Smooth muscle cell of trachea (primary cell): ENCODE measurements at places on chromosomes 7 and 10. TPM values are rescaled to one million over a fixed set of nuclear protein-coding genes. Genes with fewer than 3 reads are reported as not detected.

The ITIH5 gene
- total RNA-seq = under 0.01 and 2.8 TPM in 2 replicates

The LRRD1 gene
- 0.15 TPM in 1 of 2 replicates, not detected in the other for total RNA-seq

The GDF2 gene
- total RNA-seq = not detected in 2 replicates

The DGKI gene
- total RNA-seq = 1.7 and 4.0 TPM in 2 replicates

The RBM20 gene
- total RNA-seq = not detected in 2 replicates

The ARMH3 gene
- total RNA-seq = 15.9 and 17.9 TPM in 2 replicates

The TYW1B gene
- total RNA-seq = 5.2 and 5.8 TPM in 2 replicates

The IRF5 gene
- 0.83 TPM in 1 of 2 replicates, not detected in the other for total RNA-seq

The IL2RA gene
- total RNA-seq = not detected in 2 replicates

The GNG11 gene
- total RNA-seq = 18.7 and 53.7 TPM in 2 replicates

The HYAL4 gene
- total RNA-seq = 0.17 and 0.44 TPM in 2 replicates

The SPDYE6 gene
- total RNA-seq = 0.15 and 0.17 TPM in 2 replicates

The MRC1 gene
- total RNA-seq = under 0.01 TPM in 1 of 2 replicates, not detected in the other

The DRGX gene
- total RNA-seq = not detected in 2 replicates

The GRID1 gene
- under 0.01 TPM in 1 of 2 replicates, not detected in the other for total RNA-seq

The GCK gene
- 1.5 and 2.2 TPM in 2 replicates for total RNA-seq

The SEMA3C gene
- 156 and 163 TPM in 2 replicates for total RNA-seq

The C10orf67 gene
- under 0.01 and 0.44 TPM in 2 replicates for total RNA-seq

The AKR1C8 gene
- not detected in 2 replicates for total RNA-seq

The NPM3 gene
- total RNA-seq = 68.0 and 146 TPM in 2 replicates

The ANXA8 gene
- 0.15 and 0.33 TPM in 2 replicates for total RNA-seq

The TUBB8 gene
- 0.15 TPM in 1 of 2 replicates, not detected in the other for total RNA-seq

The SFMBT2 gene
- 1.7 and 5.2 TPM in 2 replicates for total RNA-seq

The NRCAM gene
- total RNA-seq = 0.50 and 1.5 TPM in 2 replicates

The LRRC18 gene
- under 0.01 and 0.29 TPM in 2 replicates for total RNA-seq

The ANKRD30A gene
- not detected in 2 replicates for total RNA-seq

The GRK5 gene
- 31.0 and 46.5 TPM in 2 replicates for total RNA-seq

The MSMB gene
- total RNA-seq = not detected in 2 replicates

The MAD1L1 gene
- total RNA-seq = 47.0 and 54.5 TPM in 2 replicates

The MEOX2 gene
- total RNA-seq = 0.83 and 6.1 TPM in 2 replicates

The LRRC61 gene
- total RNA-seq = 0.15 and 3.3 TPM in 2 replicates

The OPALIN gene
- total RNA-seq = not detected in 2 replicates

The ZFYVE27 gene
- total RNA-seq = 20.9 and 23.3 TPM in 2 replicates

The AGBL3 gene
- 0.83 and 1.7 TPM in 2 replicates for total RNA-seq

The ASB10 gene
- not detected in 2 replicates for total RNA-seq

The OR9A2 gene
- total RNA-seq = not detected in 2 replicates

The NFE2L3 gene
- total RNA-seq = 1.2 and 5.1 TPM in 2 replicates

The CDC14C gene
- 0.15 and 0.17 TPM in 2 replicates for total RNA-seq

The ZNF365 gene
- total RNA-seq = 2.9 and 3.8 TPM in 2 replicates

The CDH23 gene
- total RNA-seq = 0.17 and 0.29 TPM in 2 replicates

The ECHDC3 gene
- 13.9 and 15.1 TPM in 2 replicates for total RNA-seq

The SGCE gene
- 87.5 and 115 TPM in 2 replicates for total RNA-seq

The SAP25 gene
- not detected in 2 replicates for total RNA-seq

The TSPAN14 gene
- 19.9 and 22.7 TPM in 2 replicates for total RNA-seq

The KCP gene
- total RNA-seq = under 0.01 and 0.66 TPM in 2 replicates

The SLIT1 gene
- under 0.01 and 0.17 TPM in 2 replicates for total RNA-seq

The JAZF1 gene
- total RNA-seq = 9.6 and 10.8 TPM in 2 replicates

The MSS51 gene
- 1.8 and 2.5 TPM in 2 replicates for total RNA-seq

The OGDHL gene
- total RNA-seq = 0.17 and 0.29 TPM in 2 replicates

The TLL2 gene
- under 0.01 and 0.17 TPM in 2 replicates for total RNA-seq

The CYP3A7 gene
- 0.33 TPM in 1 of 2 replicates, not detected in the other for total RNA-seq

The NME8 gene
- total RNA-seq = not detected in 2 replicates

The ARL5B gene
- total RNA-seq = 8.8 and 10.0 TPM in 2 replicates

The MEST gene
- total RNA-seq = 6.8 and 23.0 TPM in 2 replicates

The CNPY1 gene
- not detected in 2 replicates for total RNA-seq

The SPDYE1 gene
- not detected in 2 replicates for total RNA-seq

The GATA3 gene
- total RNA-seq = not detected in 2 replicates

The HTR7 gene
- total RNA-seq = 0.58 and 0.83 TPM in 2 replicates
